ENCODE measurements at places on chromosomes 7 and 10.

DNA sequence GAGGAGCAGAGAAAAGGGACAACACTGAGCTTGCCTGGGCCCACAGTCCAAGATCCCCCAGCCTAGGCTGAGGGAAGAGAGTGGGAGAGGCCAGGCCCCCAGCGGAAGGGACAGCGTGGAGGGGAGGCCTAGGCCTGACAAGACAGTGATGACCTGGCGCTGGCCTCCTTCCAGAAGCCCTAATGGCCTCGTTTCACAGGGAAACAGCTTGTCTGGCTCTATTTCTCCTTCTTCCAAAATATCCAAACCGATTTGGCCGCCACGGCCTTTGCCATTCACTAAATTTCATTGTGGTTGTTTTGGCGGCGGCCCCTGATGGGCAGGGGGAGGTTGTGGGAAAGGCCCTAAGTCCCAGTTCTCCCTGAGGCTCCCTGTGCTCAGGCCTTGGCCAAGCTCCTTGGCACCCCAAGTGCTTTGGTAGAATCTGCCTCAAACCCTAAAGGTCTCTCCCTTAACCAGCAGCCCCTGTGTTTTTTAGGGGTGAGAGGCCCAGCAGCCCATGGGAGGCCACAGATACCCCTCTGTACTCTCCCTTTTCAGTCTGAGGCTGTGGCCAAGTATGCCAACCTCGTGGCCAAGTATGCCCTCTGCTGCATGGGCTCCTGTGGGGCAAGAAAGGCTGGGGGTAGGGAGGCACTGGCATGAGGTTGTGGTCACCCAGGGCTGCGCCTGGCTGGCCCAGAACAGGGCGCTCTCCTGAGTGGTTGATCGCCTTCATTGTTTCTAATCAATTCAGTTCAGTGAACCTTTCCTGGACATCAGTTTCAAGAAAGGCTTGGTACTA lies 37.3 kb downstream of the PAX2 start:
- DNase-seq = no peak

- DNase-seq = no peak
Measured at GRCh38 chr10:53379956-53380355, 607.4 kb upstream of the MBL2 start.

DNA sequence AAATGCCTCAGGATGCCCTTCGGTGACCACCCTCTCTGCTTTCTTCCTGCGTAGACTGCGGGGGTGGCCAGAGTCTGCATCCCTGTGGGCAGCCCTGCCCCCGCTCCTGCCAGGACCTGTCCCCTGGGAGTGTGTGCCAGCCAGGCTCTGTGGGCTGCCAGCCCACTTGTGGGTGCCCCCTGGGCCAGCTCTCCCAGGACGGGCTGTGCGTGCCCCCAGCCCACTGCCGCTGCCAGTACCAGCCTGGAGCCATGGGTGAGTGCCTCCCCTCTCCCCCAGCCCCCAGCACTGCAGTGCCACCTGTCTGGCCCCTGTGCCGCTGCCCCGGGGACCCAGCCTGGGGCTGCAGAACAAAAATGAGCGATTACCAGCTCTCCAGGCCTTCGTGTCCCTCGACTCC lies 23.1 kb upstream of the ZNF862 start:
- no peak for DNase-seq

DNA sequence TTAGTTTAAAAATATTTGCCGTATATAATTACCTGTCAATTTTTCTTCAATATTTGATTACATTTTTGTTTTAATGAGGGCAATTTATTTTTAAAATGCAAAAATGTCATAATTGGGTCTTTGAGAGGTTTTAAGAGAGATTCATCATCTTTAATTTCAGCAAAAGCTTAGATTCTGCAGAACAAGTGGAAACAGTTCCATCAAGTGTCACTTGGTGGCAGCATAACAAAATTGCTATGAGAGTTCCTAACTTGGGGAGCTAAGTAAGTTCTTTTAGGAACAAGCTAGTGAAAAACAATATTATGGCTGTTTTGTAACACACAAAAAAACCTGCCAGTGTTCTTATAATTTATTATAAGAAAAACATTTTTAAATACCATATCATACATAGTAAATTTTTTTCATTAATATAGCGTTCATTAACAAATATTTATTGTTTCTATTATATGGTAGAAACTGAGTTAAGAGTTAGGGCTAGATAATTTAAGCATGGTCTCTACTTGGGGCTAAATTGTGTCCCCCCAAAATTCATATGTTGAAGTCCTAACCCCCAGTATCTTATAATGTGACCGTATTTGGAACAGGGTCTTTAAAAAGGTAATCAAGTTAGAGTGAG lies 155.2 kb downstream of the MAGI2 start:
- DNase-seq = no peak

GRCh38 chr10:15088428-15089261 lies at the start of gene ACBD7:
TSS of gene ACBD7 (minus strand) at chr10:15088776. CDS start at chr10:15088728, 48 bp downstream.
- DNase-seq = peak; percentile 78

GRCh38 chr10:74898201-74898976 lies 72.0 kb downstream of the KAT6B start:
- no peak for DNase-seq

DNA sequence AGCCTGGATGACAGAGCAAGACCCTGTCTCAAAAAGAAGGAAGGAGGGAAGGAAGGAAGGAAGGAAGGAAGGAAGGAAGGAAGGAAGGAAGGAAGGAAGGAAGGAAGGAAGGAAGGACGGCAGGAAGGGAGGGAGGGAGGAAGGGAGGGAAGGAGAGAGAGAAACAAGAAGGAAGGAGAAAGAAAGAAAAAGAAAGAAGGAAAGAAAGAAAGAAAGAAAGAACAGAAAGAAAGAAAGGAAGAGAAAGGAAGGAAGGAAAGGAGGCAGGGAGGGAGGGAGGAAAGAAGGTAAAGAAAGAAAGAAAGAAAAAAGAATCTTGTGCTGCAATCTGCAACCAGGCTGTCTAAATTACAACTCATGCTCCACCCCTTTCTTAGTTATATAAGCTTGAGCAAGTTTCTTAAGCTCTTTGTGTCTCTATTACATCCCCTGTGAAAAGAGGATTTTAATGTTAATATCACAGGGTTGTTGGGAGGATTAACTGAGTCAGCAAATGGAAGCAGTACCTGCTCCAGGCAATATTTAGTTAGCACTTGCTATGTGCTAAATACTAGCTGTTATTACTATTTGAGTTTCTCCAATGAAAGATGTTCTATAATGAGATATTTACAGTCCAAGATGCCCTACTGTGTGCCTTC lies 917.9 kb upstream of the AUTS2 start:
- DNase-seq = no peak

- DNase-seq = no peak
Measured at GRCh38 chr7:936386-937054, 18.0 kb downstream of the ADAP1 start.

DNA sequence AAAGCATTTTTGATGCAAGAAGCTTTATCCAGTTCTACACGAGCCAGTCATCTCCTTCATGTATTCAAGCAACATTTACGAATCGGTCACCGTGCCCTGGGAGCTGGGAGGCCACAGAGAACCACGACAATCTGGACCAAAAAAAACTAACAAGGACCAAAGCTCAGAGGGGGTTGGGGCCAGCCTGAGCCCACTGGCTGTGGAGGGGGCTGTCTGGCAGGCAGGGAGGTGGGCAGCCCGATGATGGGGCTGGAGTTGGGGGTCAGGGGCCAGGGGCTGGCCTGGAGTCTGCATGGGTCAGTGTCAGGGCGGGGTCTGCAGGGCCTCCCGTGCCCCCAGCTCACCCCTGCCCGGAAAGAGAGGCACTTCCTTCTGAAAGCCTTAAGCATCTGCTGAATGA lies 12.5 kb upstream of the GRIFIN start:
- DNase-seq = no peak

GRCh38 chr10:17675638-17676037 lies 31.7 kb downstream of the STAM start:
- no peak for DNase-seq

GRCh38 chr10:75180592-75180991 lies 30.0 kb upstream of the VDAC2 start:
- no peak for DNase-seq

DNA sequence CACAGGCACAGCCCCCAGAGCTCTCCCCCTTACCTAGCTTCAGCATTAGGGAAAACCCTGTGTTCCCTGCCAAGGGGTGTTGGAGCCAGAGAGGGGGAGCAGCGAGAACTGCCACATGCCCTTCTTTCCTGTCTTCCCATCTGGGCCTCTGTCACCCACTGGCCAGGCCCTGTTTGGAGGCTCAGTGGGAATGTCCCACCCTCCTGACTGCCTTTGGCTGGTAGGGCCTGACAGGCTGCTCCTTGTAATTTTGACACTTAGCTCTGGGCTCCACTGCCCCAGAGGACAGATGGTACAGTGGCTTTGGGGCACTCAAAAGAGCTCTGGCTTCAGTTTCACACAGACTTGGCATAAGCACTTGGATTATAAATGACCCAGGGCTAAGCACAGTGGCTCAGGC lies 50.6 kb downstream of the GRID2IP start:
- DNase-seq = no peak

- DNase-seq = no peak
Measured at GRCh38 chr7:27709137-27710075, 30.6 kb upstream of the TAX1BP1 start.

DNA sequence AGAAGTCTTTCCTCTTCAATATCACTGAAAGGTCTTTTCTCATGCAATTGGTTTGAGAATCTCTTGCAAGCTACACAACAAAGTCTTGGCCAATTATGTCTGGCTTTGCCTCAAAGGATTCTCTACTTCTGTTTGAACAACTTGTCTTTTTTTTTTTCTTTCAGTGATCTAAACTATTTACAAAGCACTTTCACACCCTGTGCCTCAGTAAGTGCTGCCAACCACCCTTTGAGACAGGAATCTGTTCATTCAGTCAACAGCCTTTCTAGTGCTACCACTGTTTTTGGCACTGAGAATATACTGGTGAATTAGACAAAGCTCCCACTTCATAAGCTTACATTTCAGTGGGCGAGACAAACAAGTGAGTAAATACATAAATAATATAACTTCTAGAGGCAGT lies 26.9 kb upstream of the SDK1 start:
- no peak for DNase-seq

DNA sequence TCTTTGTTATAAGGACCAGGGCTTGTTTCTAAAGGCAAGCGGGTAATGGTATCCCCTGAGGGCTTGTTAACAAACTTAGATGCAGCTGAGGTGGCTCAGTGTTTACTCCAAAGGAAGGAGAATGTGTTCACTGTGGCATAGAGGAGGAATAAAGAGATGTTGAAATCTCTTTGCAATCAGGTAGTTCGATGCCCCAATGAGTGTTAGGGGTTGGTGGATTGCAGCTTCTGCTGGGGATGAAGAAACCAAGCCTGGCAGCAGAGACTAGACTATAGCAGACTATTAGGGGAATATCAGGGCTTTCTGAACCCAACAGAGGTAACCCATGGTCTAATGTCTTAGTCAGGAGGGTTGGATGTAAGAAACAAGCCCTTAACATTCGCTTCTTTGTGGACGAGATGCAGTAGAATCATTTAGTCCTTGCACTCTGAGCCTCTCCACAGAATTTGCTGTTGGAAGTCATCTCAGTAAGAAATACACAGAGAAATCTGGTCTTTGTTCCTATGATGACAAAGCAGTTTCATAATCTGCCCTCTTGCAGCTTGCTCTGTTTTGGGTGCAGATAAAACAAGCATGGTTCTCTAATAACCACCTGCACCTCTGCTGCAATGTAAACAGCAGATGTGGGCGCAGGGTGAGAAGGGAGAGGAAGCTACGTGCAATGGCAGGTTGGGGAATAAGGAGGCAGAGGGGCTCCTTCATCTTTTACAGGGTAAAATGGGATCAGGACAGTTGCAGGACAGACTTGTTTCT lies 108.6 kb downstream of the NRF1 start:
- no peak for DNase-seq

GRCh38 chr7:24024276-24025068 lies 259.5 kb upstream of the NPY start:
- no peak for DNase-seq

- DNase-seq = no peak
Measured at GRCh38 chr7:83957333-83957732, 237.3 kb downstream of the SEMA3A start.

DNA sequence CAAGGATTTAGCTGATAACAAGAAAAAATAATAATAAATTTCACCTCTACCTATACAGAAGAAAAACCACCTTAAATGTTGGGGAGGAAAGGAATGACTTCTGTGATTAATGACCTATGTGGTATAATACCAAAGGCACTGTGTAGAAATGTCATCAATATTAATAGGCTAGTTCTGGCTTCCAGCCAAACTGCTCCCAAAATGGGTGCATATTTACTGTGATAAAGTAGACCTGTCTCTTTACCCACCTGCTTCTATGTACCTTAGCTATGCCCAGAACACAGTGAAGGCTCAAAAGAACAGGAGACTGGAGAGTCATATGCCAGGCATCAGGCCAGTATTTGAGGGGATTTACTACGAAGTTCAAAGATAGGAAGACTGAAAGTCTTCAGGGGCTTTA lies 76.0 kb downstream of the ATE1 start:
- DNase-seq = no peak

DNA sequence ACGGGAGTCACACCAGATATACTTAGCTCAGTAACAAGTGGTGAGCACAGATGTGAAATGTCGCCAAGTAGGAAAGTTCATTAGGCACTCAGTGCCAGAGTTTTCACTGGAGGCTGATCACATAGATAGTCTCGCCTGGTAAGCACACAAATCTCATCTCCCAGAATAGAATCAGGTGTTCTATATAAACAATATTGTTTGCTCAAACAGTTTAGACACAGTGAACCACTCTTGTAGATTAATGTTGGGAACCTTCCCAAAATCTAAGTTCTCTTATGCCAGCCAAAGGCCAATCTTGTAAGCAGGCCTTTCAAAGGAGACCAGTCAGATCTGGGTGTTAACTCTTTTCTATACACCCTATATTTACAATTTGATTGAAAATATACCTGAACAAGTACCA lies 716.5 kb upstream of the GRM3 start:
- no peak for DNase-seq

DNA sequence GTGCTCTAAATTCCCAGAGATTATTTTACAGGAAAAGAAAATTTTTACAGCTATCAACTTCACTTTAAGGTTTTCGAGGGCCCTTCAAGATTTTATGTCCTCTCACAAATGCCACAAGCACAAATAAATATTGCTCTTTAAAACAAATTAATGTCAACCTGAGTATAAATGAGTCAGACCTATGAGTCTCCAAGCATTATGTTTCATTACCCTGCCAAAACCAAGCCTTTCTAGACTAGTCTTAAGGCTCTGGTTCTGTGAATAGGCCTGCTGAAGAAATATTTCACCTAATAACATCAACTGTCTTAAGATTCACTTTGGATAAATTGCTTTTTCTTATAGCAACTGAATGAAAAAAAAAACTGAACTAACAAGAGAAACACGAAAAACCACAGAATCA lies 153.0 kb downstream of the PDE1C start:
- no peak for DNase-seq

- DNase-seq = no peak
Measured at GRCh38 chr7:3055626-3056025, 12.0 kb upstream of the CARD11 start.

GRCh38 chr10:111249925-111250324 lies 173.1 kb downstream of the ADRA2A start:
- DNase-seq = no peak

DNA sequence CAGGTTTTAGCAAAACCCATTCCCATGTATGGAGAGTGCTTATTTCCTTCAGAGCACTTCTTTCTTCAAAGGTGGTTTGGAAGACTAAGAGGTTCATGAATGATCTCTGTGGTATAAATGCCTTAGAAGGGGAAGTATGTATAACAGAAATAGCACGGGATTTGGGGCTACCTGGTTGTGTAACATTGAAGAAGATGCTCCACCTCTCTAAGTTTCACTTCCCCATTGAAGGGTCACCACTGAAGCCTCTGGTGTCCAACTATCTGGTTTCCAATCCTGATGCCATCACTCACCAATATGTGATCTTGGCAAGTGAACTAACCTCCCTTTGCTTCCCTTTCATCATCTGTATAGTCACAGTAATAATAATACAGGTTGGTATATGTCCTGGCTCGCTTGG lies 37.2 kb downstream of the CYCS start:
- no peak for DNase-seq

Data from occipital lobe (tissue), 3 donors.